ENCODE measurements at places on chromosomes 6 and 20.

- DNase-seq = no peak
These were observed 1.7 kb upstream of the PKIG start for GRCh38 chr20:44580581-44581268.

GRCh38 chr20:14522595-14522994 is 185.2 kb upstream of the FLRT3 start:
- no peak for DNase-seq

- DNase-seq = no peak
These were observed 88.9 kb upstream of the NT5E start for GRCh38 chr6:85360794-85361642.

DNA sequence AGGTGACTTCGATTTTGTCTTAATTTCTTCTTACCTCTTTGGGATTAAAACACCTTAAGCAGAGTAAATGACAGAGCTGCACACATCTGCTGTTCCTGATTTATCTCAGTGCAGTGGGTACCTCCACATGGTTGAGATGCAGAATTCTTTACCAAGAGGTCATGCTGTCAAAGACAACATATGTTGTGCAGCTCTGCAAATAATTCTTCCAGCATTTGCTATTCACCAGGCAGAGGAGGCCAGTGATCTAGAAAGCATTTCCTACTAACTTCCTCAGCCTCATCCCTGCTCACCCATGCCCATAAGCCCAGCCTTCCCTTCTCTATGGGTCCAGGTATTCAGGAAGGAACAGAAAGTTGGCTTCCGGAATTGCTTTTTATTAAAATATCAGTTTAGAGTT is 109.3 kb downstream of the THBS2 start:
- DNase-seq = no peak

GRCh38 chr20:40652441-40652987 is 36.5 kb downstream of the MAFB start:
- no peak for DNase-seq

DNA sequence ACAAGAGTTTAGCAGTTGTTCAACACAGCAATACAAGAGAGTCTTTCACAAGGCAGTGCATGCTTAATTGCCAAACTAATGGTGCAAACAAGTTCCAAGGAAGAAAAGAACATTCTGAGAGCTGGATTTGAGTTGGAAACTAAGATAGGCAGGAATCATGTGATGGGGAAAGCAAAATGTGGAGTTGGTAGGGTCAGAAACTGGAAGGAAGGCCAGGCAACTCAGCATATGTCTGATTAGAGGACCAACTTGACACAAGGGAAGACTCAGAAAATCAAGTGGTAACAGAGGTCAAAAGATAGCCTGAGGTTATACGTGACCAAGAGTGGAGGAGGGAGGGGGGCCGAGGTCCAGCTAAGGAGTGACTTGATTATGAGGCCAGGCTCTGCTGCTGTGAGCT is 117.3 kb downstream of the SMLR1 start:
- DNase-seq = no peak

- DNase-seq = no peak
These were observed 107.4 kb upstream of the FRMD1 start for GRCh38 chr6:168186438-168186837.

- no peak for DNase-seq
These were observed 6.9 kb downstream of the PTK7 start for GRCh38 chr6:43082806-43083655.

- DNase-seq = no peak
These were observed 3.8 kb upstream of the SLC17A1 start for GRCh38 chr6:25835442-25836283.

DNA sequence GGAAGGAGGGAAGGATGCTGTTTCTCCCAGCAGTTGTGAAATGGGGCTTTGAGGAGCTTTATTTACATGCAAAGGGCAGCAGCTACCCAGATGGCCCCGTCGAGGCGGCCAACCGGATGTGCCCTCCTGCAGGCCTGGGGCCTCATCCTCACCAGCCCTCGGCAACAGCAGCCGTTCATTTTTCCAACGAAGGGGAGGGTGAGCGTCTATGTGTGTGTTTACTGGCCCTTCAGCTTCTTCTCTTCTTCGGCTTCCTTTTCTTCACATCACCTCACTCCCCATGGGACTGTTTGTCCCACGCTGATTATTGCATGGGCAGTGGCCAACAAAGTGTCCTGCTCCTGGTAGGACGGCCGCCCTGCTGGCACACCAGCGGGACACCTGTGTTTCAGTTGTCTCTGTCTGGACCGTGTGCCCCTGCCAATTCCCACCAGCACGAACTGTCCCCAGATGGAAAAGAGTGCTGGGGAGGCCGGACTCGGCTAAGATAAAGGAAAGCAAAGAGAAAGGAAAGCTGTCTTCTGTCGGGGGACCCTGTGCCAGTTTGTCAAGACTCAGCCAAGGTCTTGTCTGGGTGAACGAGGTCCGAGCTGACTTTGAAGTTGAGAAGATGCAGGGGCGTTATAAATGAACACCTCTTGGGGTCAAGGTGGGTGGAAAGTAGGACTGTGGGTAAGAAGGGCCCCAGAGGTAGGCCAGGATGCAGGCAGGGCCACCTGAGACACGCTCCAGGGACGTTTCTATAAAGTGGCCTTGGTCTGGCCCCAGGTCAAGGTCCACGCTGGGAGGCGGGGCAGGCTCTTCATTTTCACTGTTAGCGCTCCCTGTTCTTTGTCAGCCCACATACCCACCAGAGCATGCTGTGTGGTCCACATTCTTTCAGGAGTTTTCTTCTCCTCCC is 57.0 kb downstream of the FAM50B start:
- no peak for DNase-seq

GRCh38 chr6:41648921-41649320 is 10.7 kb downstream of the MDFI start:
- no peak for DNase-seq

DNA sequence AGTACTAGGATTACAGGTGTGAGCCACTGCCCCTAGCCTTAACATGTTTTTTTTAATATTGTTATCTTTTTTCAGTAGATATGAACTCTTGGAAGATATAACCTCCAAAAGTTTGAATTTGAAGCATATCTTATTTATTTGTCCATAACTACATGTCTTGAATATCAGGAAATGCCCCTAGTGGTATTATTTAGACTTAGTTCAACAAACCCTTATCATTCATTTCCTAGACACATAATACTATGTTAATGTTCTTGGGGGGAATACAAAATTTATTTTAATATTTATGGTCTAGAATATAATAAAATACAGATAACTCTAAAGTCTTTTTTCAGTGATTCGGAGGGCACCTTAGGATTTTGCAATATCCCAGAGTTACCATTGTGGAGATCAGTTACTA is 160.7 kb downstream of the HACE1 start:
- DNase-seq = no peak

DNA sequence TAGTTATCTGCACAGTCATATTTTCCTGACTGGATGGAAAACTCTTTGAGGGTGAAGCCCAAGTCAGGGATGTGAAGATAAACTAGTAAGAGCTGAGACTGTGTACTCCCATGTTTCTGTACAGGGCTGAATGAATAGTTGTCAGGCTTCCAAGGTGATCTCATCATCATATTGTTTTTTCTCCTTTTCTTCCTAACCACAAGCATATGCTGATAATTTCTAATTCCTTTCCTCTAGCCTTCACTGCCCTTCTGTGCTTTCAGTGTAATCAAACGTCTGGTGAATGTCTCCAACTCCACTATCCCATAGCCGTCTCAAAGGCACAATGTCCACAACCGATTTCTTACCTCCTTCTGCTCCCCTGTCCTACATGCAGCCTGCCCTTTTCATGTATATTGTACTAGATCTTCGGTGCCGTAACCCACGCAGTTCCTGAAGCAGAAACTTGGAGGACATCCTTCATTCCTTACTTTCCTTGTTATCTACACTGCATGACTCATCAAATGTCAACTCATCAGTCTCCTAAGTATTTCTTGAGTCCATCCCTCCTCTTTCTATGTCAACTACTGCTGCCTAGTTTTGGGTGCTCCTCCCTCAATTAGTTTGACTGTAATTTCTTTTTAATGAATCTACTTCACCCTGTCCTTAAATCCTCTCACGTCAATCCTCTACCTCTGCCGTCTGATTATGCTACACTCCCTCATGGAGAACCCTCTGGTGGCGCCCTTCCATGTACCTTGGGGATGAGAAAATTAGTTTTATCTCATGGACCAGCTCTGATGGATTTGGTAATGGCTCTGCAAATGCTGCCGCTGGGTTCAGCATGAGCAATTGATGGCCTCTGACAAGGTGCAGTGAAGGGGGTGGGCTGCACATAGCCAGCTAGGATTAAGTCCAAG is 21.9 kb downstream of the NCOA7 start:
- no peak for DNase-seq

DNA sequence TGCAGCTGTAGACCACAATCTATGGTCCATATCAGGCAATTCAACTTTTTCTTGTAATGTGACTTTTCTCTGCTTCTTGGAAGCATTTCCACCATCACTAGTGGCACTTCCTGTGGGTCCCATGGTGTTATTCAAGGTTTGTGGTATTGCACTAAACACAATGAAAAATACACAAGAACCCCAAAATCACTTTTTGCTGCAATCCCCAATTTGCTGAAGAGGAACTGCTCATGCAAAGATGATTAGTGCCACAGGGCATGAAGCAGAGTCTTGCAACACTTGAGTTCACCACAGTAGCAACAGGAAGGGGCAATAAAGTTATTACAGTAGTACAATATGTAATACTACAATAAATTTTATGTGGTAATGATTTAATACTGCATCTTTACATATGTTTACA is 16.8 kb upstream of the TAAR1 start:
- no peak for DNase-seq

DNA sequence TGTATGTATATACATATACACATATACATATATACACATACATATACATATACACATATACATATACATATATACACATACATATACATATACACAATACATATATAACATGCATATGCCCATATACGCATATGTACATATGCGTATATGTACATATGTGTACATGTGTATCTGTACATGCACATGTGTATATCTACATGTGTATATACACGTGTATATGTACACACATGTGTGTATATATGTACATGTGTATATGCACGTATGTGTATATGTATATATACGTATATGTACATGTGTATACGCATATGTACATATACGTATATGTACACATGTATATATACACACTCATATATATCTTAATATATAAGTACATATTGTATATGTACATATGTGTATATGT is 60.3 kb downstream of the RGS17 start:
- no peak for DNase-seq

- no peak for DNase-seq
These were observed 9.0 kb upstream of the LCA5 start for GRCh38 chr6:79546186-79546585.

GRCh38 chr20:30610751-30611150 is 646.7 kb upstream of the DEFB115 start:
- no peak for DNase-seq

GRCh38 chr6:69881322-69882151 is 15.2 kb downstream of the COL19A1 start:
- no peak for DNase-seq

- DNase-seq = no peak
These were observed 18.9 kb downstream of the KLHL31 start for GRCh38 chr6:53646606-53647005.

GRCh38 chr6:163408352-163408991 is 6.0 kb upstream of the QKI start:
- DNase-seq = no peak

DNA sequence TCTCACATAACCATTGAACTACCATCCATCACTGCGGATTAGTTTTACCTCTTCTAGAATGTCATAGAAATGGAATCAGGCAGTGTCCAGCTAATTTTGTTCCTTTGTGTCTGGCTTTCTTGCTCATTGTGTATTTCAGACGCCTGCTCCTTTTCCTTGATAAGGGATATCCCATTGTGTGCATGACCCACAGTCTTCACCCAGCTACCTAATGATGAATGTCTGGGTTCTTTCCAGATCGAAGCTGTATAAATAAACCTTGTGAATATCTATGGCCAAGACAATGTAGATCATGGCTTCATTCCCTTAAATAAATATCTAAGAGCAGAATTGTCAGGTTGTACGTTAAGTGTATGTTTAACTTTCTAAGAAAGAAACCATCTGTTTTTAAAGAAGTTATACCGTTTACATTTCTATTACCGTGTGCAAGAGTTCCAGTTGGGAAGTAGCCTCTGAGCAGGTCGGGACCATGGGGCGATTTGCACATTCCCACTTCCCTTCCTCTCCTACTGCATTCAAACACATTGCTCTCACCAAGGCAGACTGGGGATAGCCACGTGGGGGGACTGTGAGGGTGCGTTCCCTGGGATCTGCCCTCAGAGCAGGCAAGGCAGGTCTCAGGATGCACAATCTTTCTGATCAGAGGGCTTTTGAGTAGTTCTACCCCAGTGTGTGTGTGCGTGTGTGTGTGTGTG is 13.1 kb downstream of the CD93 start:
- DNase-seq = no peak

- no peak for DNase-seq
These were observed 277.0 kb downstream of the PRL start for GRCh38 chr6:22019857-22020256.

- DNase-seq = no peak
These were observed 74.9 kb downstream of the IGF2R start for GRCh38 chr6:160043784-160044183.

DNA sequence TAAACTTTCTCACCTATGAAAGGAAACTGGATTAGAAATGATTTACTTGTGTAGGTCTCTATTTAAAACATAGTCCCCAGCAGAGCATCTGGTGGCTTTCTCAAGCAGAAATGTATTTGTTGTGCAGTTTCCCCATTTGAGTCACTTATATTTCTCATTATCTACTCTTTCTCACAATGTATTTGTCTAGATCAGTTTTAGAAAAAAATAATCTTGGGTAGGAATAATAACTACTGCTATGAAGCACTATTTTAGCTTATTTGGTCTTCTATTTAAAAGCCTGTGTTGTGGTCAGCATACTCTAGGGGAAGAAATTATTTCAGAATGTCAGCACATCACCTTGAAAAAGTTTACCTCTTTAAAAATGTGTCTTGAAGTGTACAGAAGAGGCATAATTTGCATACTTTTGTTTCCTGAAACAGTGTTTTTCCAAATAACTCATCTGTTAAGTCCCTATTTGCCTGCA is 60.9 kb upstream of the PRL start:
- no peak for DNase-seq

- peak; percentile 21 for DNase-seq
These were observed 15.8 kb upstream of the RFPL4B start for GRCh38 chr6:112331306-112331705.

DNA sequence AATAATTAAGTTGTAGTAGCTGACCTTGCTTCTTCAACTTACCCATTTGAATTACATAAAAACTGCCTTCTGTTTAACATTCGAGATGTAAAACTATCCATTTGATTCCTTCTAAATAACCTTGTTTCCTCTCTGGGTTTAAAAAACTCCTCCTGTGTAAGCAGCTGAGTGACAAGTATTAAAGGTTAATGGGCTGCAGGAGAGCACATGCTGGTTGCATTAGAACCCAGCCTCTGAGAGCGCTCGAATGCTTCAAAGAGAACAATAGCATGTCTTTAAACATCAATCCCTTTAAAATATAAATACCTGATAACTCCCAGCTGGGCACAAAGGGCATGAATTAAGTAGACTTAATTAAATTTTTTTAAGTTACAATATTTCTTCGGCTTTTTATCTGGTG is 215.8 kb downstream of the EYA4 start:
- no peak for DNase-seq
